ENCODE measurements at places on chromosomes 5 and 9.

DNA sequence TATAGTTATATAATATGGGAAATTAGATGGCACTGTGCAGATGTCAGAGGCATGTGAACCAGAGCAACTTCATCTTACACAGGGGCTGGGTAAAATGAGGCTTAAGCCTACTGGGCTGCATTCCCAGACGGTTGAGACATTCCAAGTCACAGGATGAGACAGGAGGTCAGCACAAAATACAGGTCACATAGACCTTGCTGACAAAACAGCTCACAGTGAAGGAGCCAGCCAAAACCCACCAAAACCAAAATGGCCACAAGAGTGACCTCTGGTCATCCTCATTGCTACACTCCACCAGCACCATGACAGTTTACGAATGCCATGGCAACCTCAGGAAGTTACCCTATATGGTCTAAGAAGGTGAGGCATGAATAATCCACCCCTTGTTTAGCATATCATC is 479.4 kb downstream of the TLR4 start:
- DNase-seq: no peak

DNA sequence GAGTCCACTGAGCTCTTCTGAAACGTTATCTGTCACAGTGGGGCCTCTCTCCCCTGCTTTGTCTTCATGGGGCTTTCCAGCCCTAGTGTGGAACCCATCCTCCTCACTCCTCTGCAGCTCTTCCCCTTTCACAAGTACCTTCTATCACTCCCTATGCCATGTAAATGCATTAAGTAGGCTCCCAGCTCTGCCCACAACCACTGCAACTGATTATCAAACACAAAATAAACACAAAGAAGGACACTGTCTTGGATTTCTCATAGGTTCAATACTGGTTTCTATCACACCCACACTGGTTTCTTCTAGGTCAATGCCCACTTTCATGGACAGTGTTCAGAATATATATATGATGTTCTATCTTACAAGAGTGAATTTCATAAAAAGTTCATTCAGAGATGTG is 139.4 kb downstream of the GNAQ start:
- DNase-seq: no peak

- DNase-seq: no peak
These were observed 302.2 kb downstream of the DIRAS2 start for GRCh38 chr9:90340421-90340820.

DNA sequence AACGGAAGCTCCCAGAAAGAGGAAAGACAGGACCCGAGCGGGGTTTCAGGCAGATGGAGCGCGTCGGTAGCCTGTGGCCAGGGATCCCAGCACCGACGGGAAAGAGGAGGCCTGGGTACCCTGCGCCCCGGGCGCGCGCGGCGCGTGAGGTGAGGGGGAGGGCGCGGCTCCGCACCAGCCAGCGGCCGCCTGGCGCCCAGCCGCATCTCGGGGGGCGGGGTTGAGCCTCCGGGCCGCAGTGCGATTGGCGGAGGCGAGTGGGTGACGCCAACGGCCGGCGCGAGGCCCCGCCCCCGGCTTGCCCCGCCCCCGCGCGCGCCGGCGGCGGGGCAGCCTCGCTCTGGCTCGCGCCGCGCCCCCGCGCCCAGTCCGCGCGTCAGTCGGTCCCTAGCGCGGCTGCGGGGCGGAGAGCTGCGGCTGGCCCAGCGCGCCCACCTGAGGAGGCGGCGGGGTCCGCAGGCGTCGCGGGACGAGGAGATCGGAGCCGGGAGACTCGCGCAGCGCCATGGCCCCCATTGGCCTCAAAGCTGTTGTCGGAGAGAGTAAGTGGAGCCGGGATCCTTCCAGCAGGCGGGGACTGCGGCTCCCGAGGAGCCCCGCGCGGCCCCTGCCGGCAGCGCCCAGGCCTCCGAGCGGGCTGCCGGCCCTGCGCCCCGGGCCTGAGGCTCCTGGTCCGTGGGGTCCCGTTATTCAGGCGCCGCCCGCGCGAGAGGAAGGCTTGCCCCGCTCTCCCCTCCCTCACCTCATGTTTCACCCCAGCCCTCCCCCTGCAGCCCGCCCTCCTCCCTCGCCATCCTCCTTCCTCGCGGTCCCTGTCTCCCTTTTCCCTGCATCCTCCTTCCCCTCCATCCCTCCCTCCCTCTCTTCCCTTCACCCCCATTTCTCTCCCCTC is at the start of gene STXBP1:
TSS of gene STXBP1 (plus strand) at position 379 of the 892 bp plus-strand sequence. CDS start at position 506, 127 bp downstream.
- peak; percentile 97 for DNase-seq

DNA sequence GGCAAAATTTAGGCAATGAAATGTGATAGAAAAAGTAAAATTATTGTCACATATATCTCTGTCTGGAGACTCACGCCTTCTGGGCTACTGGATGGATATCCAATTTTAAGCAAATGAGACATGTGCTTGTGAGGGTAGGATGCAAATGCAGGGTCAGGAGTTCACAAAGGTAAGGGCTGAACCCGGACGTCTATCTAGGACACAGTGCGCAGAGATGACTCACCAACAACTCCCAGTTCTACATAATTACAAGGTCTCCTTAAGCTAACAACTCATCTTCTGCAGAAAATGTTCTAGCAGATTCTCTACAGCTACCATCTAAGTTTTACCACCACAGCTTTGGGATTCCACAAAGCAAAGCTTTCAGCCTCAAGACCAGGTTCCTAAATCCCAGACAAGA is 160.5 kb downstream of the ENTREP1 start:
- DNase-seq: no peak
